Stomach (tissue), 19 donors: ENCODE measurements at places on chromosomes 3 and 15. TPM values are rescaled to one million over a fixed set of nuclear protein-coding genes. Genes with fewer than 3 reads are reported as not detected.

Gene EEFSEC
- 27.2 TPM for total RNA-seq

Gene PATL2
- 1.3 TPM for total RNA-seq

- H3K27ac ChIP-seq, result no peak overlapping the region
- no peak overlapping the region for H3K4me3 ChIP-seq
- DNase-seq, result no peak
- H3K36me3 ChIP-seq, result no peaks in the 10 kb centered on the region
- H3K27me3 ChIP-seq, result no peaks in the 10 kb centered on the region
Observed at GRCh38 chr15:70525551-70525950, 237.8 kb downstream of the UACA start.

DNA sequence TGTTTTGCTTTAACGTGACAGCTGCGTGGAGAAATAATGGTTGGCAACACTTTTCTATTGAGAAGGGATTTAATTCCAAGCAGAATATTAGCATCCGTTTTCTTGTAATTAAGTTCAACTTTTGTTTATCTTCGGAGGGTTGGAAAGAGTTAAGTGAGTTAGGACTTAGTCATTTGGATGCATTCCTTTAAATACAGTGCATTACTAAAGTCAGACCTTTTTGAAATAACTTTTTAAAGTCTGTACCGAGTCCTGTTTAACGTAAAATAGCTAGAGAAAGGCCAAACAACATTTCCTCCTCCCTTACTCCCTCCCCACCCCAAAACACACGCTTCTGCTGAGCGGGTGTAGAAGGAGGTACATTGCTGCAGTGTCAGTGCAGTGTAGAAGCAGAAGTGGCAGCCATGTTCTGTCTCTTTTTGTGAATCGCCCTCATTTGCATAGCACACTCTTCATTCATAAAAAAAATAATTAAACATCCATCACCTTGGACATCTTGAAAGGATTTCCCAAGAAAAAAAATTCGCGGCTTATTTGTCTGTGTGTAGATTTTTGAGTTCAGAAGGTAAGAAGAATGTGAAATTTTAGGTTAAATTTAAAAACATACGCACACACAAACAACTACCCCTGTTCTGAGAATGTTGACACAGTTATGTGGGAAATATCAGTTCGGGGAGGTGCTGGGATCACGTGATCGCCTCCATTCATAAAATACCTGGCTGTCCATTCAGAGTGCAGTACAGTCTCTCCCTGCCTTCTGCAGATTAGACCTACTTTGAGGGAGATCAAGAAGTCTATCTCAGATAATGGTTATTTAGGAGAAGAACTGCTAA, 1.6 kb downstream of the SPRED1 start:
- DNase-seq, result peak; percentile 78
- H3K27me3 ChIP-seq, result no peaks in the 10 kb centered on the region
- H3K4me1 ChIP-seq, result peaks cover 15% of the 10 kb centered on the region
- H3K36me3 ChIP-seq, result no peaks in the 10 kb centered on the region

GRCh38 chr3:75272691-75273090, 391.4 kb upstream of the FRG2C start:
- no peaks in the 10 kb centered on the region for H3K36me3 ChIP-seq
- H3K27me3 ChIP-seq, result no peaks in the 10 kb centered on the region
- no peak for DNase-seq
- no peak overlapping the region for H3K4me3 ChIP-seq

DNA sequence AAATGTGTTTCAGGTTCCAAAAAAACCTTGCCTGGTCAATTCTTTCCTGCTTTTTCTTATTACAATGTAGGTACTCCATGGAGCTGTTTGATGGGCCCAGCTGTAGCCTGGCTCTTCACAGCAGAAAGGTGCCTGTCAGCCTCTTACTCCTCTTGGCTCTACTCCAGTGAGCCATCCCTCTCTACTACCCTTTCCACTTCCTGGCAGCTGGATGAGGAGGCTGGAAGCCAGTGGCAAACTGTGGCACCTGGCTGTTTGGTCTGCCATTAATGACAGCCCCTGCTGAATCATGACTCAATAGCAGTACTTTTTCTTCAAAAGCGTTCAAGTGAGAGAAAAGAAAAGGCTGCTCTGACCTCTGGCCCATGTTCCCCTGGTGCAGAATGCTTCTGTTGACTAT, 618.1 kb downstream of the PYDC2 start:
- H3K4me3 ChIP-seq, result no peak overlapping the region
- no peak for DNase-seq
- no peaks in the 10 kb centered on the region for H3K36me3 ChIP-seq
- H3K27me3 ChIP-seq, result no peaks in the 10 kb centered on the region
- H3K4me1 ChIP-seq, result no peaks in the 10 kb centered on the region

- H3K27me3 ChIP-seq, result no peaks in the 10 kb centered on the region
- no peaks in the 10 kb centered on the region for H3K36me3 ChIP-seq
- H3K27ac ChIP-seq, result no peak overlapping the region
- H3K4me3 ChIP-seq, result no peak overlapping the region
- H3K4me1 ChIP-seq, result no peaks in the 10 kb centered on the region
- DNase-seq, result no peak
Observed at GRCh38 chr15:60548101-60548500, 69.2 kb upstream of the ICE2 start.

DNA sequence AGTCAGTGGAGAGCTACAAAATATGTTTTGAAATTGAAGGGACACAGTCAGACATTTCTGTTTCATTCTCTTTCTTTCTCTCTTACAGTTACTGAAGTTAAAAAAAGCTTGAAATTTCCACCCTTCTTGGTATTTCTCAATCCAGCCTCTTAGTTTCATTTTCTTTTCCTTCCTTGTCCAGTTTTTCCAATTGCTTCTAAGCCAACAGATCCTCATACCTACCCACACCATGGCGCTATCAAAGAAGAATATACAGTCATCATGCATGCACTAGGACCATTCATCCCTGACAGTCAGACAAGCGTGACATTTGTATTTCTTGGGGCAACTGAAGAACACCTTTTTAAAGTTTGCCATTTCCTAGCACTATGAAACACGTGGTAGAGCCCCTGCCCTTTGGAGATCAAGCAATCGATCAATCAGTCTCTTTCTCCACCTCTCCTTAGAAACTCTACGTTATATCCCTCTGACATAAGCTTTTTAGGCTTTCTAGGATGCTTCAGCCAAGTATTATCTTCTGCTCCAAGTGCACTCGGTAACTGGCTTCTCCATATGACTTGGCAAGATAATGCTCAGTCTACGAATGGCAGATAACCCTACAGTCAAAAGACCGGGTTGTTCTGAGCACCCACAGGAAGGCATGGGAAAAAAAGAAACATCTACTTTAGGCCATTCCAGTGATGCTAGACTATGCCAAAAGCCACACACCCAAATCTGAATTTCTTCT, 65.4 kb downstream of the FBN1 start:
- H3K4me3 ChIP-seq, result no peak overlapping the region
- H3K27ac ChIP-seq, result no peak overlapping the region
- no peak for DNase-seq
- no peaks in the 10 kb centered on the region for H3K27me3 ChIP-seq
- no peaks in the 10 kb centered on the region for H3K4me1 ChIP-seq
